ENCODE measurements at places on chromosomes 5 and 9. TPM values are rescaled to one million over a fixed set of nuclear protein-coding genes. Genes with fewer than 3 reads are reported as not detected.

Gene PHF24
- not detected for total RNA-seq

Gene HAPLN1
- total RNA-seq: not detected

DNA sequence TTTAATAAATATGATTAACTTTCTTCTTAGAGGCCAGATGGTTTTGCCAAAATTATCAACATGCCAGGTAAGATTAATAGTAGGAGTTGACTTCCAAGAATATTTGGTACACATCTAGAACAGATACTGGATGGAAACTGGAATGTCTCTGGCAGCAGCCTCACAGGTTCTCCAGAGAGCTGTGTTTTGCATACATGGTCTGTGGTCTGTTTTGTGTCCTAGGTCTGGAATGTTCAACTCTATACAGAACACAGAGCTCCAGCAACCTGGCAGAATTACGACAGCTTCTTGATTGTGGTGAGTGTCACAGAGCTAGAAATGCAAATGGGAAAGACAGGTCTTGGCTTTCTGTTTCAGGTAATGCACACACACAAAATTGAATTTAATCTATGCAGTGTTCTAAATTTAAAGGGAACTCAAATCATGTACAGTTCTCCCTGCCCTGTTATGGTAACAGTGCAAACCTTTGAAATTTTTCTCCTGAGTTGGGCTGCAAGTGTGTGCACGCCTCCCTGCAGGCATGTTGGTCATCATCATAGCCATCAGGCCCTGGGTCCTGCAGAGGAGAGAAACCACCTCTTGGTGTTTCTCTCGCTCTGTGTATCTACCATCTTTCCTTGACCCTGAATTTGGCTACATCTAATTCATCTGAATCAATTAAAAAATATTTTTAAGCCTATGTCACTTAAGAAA, 58.3 kb downstream of the PIK3R1 start:
- peak overlapping the region; percentile 95 for H3K27ac ChIP-seq
- DNase-seq: no peak
- no peak overlapping the region for H3K4me3 ChIP-seq
- H3K27me3 ChIP-seq: no peaks in the 10 kb centered on the region
- H3K4me1 ChIP-seq: peaks cover 84% of the 10 kb centered on the region

DNA sequence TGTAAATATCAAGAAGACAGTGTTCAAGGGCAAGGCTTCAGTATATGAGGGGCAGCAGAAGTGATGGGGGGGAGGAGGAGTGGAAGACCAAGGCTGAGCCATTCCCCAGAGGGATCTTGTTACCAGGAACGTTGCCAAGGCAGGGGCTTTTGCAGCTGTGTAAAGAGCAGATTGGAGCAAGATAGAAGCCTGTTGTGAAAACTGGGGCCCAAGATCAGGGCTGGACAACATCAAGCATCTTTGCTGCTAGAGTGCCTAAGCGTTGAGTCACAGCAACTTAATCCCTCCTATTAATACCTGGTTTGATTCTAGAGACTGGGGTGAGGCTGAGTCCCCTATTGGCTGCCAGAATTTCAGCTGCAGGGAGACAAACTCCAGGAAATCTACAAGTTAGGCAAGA, 18.4 kb upstream of the ERCC6L2 start:
- no peak overlapping the region for H3K4me3 ChIP-seq
- peaks cover 38% of the 10 kb centered on the region for H3K4me1 ChIP-seq
- H3K27ac ChIP-seq: no peak overlapping the region
- DNase-seq: no peak
- H3K27me3 ChIP-seq: no peaks in the 10 kb centered on the region

- H3K4me1 ChIP-seq: no peaks in the 10 kb centered on the region
- H3K4me3 ChIP-seq: no peak overlapping the region
- H3K27me3 ChIP-seq: no peaks in the 10 kb centered on the region
- H3K36me3 ChIP-seq: no peaks in the 10 kb centered on the region
- no peak for DNase-seq
- no peak overlapping the region for H3K27ac ChIP-seq
These were observed 9.7 kb upstream of the SREK1 start for GRCh38 chr5:66134407-66134861.
